Liver (tissue), 10 donors: ENCODE measurements at places on chromosomes 2 and 18. TPM values are rescaled to one million over a fixed set of nuclear protein-coding genes. Genes with fewer than 3 reads are reported as not detected.

DNA sequence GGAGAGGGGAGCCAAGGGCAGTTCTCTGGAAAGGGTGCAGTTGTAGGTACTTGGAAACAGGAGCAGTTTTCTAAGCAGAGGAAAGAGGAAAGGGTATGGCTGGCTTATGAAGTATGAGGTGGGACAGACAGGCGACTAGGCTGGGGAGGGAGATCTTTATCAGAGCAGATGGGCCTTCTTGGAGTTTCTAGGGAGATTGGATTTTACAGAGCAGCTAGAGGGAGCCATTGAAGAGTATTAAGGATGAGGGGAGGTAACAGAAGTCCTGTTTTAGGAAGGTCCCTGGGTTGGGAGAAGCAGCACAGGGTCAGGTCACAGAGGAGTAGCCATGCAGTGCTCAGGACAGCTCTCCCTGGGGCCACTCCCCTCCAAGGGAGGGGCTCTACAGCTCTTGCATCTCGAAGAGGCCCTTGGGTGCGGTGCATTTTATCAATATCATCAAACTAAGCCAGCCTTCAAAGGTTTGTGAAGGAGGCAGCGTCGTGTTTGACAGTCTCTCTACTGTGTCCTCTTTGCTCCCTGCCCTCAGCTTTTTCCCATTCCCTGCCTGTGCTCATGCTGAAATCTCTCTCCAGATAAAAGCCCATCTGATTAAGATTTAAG is 154.3 kb downstream of the SETBP1 start:
- no peak for DNase-seq

DNA sequence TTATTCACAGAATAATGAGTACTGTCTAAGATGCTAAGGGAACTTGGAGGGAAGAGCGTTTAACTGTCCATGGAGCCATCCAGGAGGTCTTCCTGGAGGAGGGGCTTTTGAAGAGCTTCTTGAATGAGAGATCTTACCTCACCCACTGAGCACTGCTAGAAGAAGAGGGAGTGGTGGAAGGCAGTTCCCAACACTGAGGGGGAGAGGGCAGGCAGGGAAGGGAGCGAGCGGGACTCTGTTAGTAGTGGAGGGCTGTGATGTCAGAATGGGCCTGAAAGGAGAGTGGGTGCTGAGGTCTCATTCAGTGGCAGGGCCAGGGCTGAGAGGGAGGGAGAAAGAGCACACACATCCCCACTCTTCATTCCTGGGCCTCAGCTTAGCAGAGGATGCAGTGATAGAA is 65.0 kb downstream of the NCK2 start:
- DNase-seq, result no peak

GRCh38 chr18:77138270-77138669 is 5.7 kb upstream of the MBP start:
- no peak for DNase-seq

- DNase-seq, result no peak
Observed at GRCh38 chr2:196372811-196373664, 201.7 kb upstream of the STK17B start.

- DNase-seq, result no peak
Observed at GRCh38 chr18:69444221-69444620, 43.5 kb downstream of the DOK6 start.

GRCh38 chr2:224657349-224657748 is 58.8 kb downstream of the CCDC195 start:
- DNase-seq, result no peak

DNA sequence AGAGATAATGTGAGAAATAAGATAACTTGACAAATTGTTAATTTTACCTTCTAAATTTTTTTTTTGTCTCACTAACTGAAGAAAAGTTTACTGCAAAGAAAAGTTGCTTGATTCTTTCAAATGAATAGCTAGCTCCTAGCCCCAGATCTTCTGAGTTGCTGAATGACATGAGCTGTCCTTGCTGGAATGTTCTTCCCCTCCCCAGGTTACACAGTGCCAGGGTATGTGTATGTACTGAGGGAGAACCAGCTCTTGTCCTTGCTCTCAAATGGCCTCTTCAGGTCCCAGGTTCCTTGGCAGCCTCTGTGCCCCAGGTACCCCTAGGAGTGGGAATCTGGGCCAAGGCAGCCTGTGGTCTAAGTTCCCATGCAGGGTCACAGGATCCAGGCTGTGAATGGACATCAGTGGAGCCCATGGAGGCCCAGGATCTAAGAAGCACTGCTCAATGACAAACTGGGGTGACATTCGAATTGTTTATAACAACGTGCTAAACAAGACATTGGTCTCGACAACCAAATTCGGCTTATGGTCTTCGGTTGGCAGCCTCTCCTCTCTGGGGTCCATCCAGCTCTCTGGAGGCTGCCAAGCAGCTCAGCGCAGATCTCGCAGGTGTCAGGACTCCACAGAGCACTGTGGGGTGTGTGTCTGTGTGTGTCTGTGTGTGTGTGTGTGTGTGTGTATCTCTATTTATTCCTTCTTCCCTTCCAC is 17.1 kb upstream of the INO80C start:
- peak; percentile 17 for DNase-seq

The EGR4 gene
- polyA plus RNA-seq, result 0.02 TPM

The GLB1L gene
- 2.3 TPM for polyA plus RNA-seq

The LAMA3 gene
- polyA plus RNA-seq, result 0.26 TPM
